ENCODE measurements at places on chromosomes 12 and 14.

DNA sequence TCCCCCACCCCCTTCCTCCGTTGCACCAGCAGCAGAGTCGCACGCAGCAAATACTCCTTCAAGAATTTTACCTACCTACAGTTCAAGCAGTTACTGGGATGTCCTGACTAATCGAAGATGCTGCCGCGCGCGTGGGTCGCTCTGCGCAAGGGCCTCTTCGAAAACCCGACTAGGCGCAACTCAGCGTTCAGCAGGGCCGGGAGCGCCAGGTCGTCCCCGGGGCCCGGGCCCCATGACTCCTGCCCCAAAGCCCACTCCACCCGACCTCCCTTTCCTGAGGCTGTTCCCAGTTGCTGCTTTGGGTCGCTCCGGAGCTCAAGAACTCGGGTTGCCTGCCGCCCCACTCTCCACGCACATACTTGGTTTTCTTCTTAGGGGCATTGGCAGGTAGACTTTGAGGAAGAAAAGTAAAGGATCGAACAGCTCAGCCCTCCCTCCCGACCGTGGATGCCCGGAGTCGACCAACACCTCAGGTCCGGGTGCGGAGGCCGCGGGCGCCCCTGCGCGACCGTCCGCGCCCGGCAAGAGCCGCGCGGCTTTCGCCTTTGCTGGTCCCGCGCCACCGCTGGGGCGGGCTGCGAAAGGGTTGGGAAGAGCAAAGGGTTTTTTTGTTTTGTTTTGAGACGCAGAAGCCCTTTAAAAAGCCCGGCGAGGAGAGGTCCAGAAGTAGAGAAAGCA is 1.9 kb downstream of the BMP4 start:
- DNase-seq = no peak

DNA sequence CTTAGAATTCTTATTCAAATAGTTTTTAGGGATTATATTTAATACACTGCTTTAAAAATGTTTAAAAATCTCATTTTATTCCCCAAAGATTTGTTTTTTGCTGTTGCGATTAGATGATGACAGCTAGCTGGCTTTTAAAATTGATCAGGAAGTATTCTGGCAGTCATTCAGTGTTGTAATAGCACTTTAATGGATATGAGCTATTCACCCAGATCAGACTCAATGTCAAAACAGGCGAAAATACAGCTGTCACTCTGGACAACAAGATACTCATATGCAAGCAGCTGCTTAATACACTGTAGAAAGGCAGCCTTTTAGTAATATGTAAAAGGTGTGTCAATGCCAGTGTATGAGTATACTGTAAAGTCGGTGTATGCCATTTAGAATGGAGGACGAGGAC is 91.7 kb downstream of the NPAS3 start:
- no peak for DNase-seq

DNA sequence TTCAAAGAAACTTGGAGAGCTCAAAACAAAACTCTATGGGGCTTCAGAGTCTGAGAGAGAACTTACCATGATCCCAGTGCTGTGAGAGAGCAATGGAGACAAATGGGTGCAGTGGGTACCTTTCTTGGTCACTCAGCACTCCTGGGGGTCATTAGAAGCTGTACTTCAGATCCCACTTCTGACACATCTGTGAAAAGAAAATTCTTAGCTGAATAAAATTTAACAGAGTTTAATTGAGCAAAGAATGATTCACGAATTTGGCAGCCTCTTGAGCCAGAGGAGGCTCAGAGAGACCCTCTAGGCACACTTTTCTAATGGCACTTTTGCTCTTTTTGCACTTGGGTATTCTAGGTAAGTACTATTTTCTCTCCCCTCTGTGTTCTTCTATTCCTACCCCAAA is 96.8 kb upstream of the SYT10 start:
- no peak for DNase-seq

DNA sequence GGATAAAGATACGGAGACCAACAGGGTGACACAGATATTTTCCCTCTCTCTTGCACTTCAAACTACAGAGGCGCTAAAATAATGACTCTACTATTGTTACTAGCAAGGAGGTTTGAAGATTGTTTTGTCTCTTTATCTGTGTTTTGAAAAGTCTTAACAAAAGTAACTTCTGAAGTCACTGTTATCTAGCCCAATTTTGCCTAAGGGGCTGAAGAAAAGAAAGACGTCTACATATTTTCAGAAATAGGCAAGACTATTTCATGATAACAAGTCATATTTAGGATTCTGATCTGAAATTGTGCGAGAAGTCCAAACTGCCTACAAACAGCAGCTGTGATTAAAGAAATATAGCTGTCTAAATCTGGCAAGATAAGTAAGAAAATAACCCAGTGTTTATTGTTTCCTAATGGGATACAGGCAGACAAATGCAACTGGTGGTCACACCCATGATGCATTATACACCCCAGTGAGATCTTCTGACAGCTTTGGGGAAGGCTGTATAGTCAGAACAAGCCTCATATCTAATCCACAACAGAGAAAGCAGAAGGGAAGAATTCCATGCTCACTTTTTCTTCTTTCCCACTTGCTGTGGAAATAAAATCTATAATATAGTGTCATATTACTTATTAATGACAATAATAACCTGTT is 226.9 kb upstream of the ARID2 start:
- DNase-seq = no peak

GRCh38 chr12:6343518-6343917 is 1.6 kb upstream of the TNFRSF1A start:
- no peak for DNase-seq

DNA sequence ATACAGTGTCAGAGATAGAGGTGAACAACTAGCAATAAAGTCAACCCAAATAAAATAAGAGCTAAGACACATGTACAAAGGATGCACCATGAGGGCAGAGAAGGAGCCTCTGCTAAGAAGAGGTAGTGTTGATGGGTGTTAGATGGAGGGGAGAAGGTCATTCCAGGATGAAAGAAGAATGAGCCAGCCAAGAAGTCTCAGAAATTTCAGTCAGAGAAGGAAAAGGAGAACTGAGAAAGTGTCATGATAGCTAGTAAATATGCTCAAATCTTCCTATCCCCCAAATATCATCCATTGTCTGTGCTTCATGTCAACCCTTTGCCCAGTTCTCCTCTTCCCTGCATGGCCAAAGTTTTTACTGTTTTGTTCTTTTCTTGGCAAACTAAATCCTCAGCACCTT is 225.2 kb upstream of the BTG1 start:
- DNase-seq = no peak

DNA sequence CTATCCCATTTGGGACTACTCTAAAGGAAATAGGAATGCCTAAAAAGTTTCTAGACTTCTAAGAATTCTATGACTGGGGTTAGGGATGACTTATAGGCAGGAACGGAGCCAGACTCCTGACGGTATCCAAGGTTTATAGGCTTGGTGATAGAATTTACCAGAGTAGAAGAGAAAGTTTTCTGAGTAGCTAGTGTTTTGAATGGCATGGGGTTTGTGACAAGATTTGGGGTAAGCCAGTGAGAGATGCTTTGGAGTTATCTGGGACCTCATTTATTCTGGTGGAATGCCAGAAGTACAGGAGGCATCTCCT is 444.6 kb downstream of the RAD51B start:
- DNase-seq = no peak

DNA sequence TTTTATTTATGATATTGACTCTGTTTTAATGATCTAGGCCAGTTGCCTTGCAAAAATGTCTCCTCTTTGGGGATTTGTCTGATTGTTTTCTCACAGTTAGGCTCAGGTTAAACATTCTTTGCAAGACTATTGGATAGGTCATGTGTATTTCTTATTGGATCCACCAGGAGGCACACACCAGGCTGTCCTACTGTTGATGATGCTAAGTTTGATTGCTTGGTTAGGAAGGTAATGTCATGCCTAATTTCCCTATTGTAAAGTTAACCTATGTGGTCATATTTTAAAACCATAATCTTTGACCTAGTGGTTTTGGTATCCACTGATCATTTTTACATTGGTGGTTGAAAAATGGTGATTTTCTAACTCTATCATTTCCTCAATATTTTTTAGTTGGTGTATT is 137.1 kb downstream of the BRMS1L start:
- no peak for DNase-seq

DNA sequence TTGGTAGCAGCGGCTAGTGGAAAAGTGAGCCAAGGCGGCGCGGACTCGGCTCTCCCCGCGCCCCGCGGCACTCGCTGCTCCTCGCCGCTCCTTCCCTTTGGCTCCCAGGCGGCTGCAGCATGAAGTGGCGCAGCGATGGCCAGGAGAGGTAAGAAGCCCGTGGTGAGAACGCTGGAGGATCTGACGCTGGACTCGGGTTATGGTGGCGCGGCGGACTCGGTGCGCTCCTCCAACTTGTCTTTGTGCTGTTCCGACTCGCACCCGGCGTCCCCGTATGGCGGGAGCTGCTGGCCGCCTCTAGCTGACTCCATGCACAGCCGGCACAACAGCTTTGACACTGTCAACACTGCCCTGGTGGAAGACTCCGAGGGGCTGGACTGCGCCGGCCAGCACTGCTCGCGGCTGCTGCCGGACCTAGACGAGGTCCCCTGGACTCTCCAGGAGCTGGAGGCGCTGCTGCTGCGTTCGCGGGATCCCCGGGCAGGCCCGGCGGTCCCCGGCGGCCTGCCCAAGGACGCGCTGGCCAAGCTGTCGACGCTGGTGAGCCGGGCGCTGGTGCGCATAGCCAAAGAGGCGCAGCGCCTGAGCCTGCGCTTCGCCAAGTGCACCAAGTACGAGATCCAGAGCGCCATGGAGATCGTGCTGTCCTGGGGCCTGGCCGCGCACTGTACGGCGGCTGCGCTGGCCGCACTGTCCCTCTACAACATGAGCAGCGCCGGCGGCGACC is 225.6 kb upstream of the CRY1 start:
- DNase-seq = no peak

- no peak for DNase-seq
Measured at GRCh38 chr12:88035907-88036289, 6.7 kb upstream of the C12orf50 start.

DNA sequence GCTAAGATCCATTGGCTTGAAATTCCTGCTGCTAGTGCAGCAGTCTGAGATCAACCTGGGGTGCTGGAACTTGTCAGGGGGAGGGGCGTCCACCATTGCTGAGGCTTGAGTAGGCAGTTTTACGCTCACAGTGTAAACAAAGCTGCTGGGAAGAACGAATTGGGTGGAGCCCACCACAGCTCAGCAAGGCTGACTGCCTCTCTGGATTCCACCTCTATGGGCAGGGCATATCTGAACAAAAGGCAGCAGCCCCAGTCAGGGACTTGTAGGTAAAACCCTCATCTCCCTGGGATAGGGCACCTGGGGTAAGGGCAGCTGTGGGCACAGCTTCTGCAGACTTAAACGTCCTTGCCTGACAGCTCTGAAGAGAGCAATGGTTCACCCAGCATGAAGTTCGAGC is 191.7 kb downstream of the ALG10B start:
- DNase-seq = no peak

GRCh38 chr12:116739381-116739887 is 1.3 kb downstream of the RNFT2 start:
- no peak for DNase-seq

DNA sequence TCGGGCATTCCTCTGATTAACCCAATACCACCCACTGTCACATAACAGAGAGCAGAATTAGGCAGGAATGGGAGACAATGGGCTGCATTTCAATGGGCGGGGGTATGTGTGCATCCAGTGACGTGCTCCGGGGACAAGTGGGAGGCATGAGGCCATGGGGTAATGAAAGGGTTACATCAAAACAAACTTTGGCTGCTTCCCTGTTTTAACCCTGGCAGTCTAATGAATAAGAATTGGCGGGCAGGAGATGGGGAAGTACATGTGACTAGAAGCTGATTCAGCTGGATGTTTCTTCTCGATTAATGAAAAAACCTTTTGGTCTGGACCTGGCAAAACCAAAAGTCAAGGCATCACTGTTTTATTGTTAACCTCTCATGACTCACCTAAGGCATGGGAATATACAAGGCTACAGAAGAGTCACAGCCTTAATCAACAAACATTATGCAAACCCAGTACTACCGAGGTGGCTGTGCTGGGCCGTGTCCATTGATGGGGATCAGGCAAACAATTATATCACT is 44.2 kb downstream of the SOCS2 start:
- DNase-seq = peak; percentile 80

GRCh38 chr12:124520265-124520701 is 47.1 kb downstream of the NCOR2 start:
- DNase-seq = no peak

GRCh38 chr12:124518051-124518932 is 49.1 kb downstream of the NCOR2 start:
- DNase-seq = peak; percentile 96

- no peak for DNase-seq
Measured at GRCh38 chr12:32292151-32292550, 107.2 kb upstream of the FGD4 start.

GRCh38 chr12:28027328-28027727 is 54.8 kb upstream of the PTHLH start:
- DNase-seq = no peak

GRCh38 chr12:105109465-105110212 is 2.1 kb downstream of the WASHC4 start:
- no peak for DNase-seq

- DNase-seq = no peak
Measured at GRCh38 chr12:20557096-20557495, 138.0 kb upstream of the SLCO1C1 start.

DNA sequence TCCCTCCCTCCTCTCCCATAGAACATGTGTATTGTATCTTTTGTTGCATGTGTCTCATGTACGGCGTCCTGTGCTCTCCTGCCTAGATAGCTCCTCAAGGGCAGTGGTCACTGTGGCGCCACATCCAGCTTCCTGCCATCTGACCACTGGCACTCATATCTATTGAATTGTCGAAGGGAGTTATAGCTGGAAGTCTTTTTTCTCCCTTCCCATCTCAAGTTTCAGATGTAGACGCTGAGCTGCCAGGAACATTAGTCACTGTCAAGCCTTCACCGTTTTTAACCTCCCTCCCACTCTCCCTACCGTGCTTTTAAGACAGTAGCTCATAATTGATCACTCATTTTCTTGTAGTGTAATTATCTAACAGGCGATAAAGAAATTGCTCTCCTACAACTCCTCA is 33.0 kb downstream of the MTHFD1 start:
- DNase-seq = peak; percentile 50

GRCh38 chr12:104549815-104550480 is 93.2 kb downstream of the CHST11 start:
- DNase-seq = peak; percentile 29

- DNase-seq = no peak
Measured at GRCh38 chr12:1435456-1435855, 158.9 kb downstream of the FBXL14 start.
